ENCODE measurements at places on chromosomes 16 and 17.

DNA sequence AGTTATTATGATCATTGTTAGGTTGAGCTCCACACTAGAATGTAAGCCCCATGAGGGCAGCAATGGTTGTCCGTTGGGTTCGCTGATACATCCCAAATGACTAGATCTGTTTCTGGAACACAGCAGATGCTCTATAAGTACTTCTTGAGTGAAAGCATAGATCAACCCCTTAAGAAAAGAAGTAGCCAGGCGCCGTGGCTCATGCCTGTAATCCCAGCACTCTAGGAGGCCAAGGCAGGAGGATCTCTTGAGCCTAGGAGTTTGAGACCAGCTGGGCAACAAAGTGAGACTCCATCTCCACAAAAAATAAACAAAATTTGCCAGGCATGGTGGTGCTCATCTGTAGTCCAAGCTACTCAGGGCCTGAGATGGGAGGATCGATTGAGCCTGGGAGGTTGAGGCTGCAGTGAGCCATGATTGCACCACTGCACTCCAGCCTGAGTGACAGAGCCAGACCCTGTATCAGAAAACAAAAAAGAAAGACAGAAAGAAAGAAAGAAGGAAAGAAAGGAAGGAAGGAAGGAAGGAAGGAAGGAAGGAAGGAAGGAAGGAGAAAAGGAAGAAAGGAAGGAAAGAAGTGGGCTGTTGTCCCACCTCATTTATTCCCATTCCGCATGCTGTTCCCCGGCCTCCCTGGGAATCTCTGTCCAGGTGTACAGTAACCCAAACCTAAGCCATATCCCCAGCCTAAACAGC, 54.4 kb upstream of the RPL38 start:
- no peak for DNase-seq

GRCh38 chr17:56131431-56131830, 21.8 kb upstream of the ANKFN1 start:
- DNase-seq, result no peak

GRCh38 chr16:473046-474043, 47.9 kb downstream of the RAB11FIP3 start:
- no peak for DNase-seq

- DNase-seq, result no peak
Observed at GRCh38 chr16:30813821-30814189, 26.8 kb upstream of the ZNF629 start.

DNA sequence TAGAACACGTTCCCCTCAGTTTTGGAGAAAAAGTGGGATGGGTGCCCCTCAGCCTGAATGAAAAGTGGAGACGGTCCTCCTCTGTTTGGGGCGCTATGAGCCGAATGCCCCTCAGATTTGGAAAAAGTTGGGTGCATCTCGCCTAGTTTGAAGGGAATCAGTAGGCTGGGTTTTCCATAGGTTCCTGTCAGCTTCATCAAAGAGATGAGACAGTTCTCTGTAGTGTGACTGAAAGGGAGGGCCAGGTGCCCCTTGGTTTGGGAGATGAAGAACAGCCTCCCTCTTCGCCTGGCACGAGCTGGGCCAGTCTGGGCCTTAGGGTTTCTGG, 742 bp upstream of the SLC9A5 start:
- DNase-seq, result no peak

- no peak for DNase-seq
Observed at GRCh38 chr16:78768226-78768625, 668.8 kb downstream of the WWOX start.

GRCh38 chr17:40530531-40530994, 29.1 kb upstream of the TNS4 start:
- DNase-seq, result no peak

DNA sequence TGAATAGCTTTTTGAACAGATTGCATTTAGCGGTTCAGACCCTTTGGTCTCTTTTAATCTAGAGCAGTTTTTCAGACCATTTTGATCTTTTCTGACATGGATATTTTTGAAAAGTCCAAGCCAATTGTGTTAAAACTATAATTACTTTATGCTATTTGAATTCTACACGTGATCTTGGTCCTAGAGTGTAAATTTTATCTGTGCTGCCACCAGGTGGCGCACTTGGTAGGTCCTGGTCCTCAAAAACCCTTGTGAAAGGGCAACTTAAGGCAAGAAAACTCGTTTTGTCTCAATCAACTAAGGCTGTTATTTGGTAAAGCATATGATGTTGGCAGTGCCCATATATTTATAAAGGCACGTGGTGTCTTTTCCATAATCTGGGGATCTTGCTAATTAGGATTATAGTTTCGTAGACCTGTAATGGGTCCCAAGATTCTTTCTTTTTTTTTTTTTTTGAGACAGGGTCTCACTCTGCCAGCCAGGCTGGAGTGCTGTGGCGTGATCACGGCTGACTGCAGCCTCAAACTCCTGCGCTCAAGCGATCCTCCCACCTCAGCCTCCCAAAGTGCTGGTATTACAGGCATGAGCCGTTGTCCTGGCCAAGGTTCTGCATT, 43.9 kb upstream of the TEX2 start:
- DNase-seq, result peak; percentile 38

- DNase-seq, result no peak
Observed at GRCh38 chr16:8905168-8905762, 23.1 kb downstream of the LITAFD start.

GRCh38 chr17:44673893-44674292, 15.7 kb downstream of the CCDC43 start:
- no peak for DNase-seq
